ENCODE measurements at places on chromosomes 3 and 15.
A peak's percentile ranks its signal among the peaks of the same experiment; 100 is the strongest.

DNA sequence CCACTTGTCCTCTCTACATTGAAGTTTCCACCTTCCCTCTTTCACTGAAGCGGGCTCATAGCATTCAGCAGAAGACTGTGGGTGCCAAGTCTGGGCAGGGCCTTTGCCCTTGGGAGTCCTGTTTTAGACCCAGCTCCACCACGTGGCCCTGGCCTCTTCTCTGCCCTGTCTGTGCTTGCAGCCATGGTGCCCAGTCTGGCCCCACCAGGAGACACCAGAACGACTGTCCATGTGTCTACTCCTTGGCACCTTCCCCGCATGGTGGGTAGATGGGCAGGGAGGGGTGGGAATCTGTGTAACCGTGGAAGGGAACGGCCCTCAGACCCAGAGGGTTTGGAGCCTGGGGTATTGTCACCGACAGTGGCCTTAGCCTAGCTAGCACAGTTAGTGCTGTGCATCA, 17.9 kb upstream of the EMC3 start:
- DNase-seq: no peak

- no peak for DNase-seq
These were observed 138.1 kb upstream of the RAP2B start for GRCh38 chr3:153023896-153024295.

GRCh38 chr15:85993116-85993515, 86.6 kb upstream of the AGBL1 start:
- no peak for DNase-seq

DNA sequence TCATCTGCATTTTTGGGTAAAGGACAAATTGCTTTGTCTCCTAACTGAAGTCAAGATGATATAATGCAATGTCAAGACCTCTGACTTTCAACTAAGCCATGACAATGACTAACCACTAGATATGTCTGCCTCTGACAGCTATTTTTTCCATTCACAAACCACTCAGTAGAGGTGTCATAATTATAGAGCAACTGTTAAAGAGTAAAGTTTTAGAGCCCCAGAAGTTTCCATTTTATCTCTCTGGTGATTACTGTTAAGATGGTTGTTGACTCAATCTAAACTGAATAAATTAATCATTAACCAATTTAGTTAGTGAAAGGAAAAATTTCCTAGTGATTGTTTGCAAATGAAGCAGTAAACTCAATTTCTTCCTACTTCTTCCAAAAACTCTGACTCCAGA, 779.9 kb downstream of the GRM7 start:
- no peak for DNase-seq

GRCh38 chr15:66006986-66007385, 137.7 kb downstream of the RAB11A start:
- DNase-seq: no peak

DNA sequence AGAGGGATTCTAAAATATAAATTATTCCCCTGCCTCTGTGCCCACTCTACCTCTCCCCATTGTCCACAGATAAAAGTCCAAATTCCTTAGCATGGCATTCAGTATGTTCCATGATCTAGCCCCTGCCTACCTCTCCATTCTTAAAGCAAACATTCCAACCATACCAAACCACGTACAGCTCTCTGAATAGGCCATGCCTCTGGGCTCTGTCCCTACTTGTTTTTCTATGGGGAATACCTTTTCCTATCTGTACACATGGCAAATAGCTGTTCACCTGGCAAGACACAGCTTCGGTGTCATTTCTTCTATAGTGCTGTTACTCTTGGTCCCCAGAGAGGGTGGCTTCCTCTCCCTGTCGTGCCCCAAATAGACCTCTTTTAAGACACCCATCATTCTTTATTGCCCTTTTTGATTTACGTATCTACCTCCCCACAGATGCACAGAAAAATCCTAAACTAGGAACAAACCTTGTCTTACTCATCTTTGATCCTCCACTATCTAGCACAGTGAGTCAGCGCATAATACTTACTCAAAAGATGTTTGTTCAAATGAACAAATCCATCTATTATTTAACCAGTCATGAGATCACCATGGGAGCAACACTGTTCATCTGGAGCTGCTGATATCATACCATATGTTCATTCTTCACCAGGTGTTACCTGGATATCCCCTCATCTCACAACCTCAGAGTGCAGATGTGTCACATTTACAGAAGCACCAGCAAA, 329.8 kb downstream of the THSD4 start:
- DNase-seq: no peak

GRCh38 chr3:157409516-157409915, 27.1 kb upstream of the PTX3 start:
- no peak for DNase-seq

- DNase-seq: no peak
These were observed 439.2 kb downstream of the MCTP2 start for GRCh38 chr15:94670438-94671034.

GRCh38 chr3:9298236-9298635, 48.8 kb upstream of the SRGAP3 start:
- no peak for DNase-seq

DNA sequence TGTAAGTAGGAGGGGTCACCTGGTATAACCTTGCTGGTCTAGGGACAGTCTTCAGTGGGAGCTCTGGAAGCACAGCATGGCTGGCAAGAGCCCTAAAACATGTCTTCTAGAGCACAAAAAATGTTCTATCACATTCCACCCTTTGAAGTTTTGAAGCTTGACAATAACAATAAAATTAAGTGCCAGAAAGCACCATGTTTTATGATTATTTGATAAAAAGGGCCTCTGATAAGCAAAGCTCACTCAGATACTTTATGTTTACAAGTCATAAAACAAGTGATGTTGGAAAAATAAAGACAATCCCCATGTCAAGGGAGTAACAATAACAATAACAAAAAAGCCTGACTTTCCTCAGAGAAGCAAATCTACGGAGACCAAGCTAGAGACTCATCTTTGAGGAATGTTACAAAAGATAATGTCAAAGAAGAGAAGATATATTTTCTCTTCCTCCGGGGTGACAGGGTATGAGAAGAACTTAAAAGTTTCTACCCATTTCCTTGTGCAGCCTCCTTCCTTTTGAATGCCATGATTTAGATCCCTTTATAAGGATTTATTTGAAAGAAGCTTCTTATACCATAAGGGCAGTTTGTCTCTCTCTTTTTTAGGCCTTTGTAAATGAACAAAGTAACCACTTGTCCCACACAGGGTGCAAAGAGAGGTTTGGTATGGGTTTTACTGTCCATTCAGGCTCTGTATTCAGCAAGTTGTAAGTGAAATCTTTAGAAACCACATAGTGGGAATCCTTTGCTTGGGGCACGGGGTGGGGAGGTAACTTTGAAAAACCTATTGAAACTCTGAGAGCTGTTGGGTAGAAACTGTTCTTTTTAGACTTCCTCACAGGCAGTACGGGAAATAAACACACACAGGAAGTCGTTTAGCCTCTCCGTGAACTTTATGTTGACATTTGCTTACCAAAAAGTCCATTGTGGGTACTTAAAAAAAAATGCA, 109.6 kb upstream of the RBMS3 start:
- no peak for DNase-seq

DNA sequence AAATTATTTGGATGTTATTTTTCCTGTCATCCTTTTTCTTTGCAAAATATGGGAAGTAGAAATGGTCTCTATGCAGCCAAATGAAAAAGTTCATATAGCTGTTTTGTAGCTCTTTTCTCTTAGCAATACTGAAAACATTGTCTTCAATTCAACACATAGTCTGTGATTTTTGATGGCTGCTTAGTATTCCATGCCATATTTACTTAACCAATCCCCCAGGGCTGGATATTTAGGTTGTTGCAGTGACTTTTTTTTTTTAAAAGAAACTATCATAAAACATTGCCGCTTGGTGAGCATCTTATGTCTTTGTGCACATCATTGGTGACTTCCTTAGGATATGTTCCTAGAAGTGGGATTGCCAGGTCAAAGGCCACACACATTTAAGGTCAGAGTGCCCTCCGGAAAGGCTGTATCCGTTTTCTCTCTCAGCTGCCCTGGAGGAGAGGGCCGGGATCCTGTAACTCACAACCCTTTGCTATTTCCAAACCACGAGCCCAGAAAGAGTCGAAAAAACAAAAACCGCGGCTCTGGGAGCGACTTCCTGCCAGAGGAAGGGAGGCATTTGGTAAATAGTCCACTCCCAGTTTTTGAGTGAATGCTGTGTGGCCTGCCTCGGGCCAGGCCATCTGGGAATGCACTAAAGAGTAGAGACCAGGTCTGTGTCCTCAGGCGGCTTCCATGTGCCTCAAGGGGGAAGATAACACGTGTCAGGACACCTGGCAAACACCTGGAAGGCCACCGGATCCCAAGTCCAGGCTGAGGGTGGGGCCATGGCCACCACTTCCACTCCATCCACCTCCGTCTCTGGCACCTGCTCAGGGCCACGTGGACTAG, 41.9 kb downstream of the SMAD6 start:
- DNase-seq: no peak

DNA sequence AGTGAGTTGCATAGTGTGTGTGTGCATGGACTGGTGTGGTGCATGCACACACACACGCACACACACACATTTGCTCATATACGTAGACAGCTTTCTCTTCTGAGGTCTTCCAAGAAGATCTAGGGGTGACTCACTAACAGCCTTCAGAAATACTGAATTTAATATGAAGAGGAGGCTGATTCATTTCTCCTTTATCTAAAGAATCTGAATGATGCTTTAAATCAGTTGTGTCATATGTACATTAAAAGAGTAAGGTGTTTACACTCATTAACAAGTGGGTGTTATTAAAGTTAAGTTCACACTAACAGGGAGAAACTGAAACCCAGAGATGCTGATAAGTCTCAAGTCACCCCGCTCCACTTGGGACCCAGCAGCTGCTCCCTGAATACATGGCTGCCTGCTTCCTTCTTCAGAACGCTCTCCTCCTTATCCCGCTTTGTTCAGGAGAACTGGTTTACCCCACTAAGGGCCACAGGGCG, 22.0 kb downstream of the TMPRSS7 start:
- DNase-seq: peak; percentile 33

- DNase-seq: peak; percentile 90
These were observed 54.8 kb upstream of the SPESP1 start for GRCh38 chr15:68875377-68876116.

DNA sequence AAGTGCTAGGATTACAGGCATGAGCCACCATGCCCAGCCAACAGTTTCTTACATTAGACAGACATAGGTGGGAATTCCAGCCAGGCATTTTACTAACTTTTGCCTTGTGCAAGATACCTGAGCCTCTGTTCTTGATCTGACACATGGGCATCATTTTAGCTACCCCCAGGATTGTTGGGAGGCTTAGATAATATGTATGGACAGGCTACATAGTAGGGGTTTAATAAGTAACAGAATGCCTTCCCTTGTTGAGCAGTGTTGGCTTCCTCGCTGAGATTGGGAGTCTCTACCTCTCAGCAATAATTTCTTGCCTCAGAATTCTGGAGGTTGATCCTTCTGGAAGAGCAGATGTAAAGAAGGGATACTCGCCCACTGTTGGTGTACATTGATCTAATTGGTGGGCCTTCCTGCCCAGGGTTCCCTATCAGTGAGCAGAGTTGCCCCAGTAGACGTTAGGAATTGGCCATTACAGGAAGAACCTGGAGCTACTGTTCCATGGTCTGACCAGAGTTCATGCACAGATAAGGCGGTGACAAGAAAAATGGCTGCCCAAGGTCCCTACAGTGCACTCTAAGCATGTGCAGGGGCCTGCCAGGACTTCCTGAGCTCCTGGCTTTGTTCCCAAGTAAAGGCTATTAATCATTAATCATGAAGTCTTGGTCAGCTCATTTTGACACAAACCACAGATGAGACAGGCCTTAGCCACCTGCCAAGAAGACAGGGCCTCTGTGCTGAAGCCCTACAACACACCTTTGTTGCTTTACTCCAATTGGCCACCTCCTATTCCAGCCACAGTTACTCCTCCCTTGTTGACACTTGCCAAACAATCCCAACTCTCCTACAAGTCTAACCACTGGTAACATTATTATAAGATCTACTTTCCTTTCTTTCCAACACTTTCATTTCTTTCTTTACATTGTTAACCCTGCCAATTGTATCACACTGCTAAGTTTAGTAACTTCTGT, 5.0 kb upstream of the IL17RE start:
- no peak for DNase-seq

DNA sequence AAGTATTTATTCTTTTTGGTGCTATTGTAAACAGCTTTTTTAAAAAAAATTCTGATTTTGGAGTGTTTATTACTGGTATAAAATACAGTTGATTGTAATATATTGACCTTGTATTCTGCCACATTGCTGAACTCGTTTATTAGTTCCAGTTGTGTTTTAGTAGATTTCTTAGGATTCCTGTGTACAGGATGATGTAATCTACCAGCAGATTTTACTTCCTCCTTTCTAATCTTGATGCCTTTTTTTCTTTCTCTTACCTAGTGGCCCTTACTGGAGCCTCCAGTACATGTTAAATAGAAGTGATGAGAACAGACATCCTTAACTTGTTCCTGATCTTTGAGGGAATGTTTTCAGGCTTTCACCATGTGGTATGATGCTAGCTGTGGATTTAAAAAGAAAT, 70.4 kb upstream of the KY start:
- DNase-seq: no peak

DNA sequence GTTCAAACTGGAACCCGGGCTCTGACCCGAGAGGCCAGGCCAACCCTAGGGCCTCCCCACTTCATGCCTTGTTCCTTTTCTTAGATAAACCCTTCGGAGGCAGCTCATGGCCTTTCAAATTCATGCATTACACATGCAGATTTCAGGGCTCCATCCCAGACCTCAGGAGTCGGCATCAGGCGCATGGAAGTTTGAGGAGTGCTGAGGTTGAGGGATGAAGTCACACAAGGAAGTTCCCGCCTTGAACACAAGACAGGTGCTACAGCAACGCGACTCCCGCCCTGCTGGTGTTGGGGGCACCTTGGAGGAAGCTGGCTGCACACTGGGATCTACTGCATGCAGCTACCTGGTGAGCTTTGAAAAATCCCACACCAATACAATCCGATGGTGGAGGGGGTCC, 245.2 kb upstream of the LYSMD4 start:
- DNase-seq: no peak

DNA sequence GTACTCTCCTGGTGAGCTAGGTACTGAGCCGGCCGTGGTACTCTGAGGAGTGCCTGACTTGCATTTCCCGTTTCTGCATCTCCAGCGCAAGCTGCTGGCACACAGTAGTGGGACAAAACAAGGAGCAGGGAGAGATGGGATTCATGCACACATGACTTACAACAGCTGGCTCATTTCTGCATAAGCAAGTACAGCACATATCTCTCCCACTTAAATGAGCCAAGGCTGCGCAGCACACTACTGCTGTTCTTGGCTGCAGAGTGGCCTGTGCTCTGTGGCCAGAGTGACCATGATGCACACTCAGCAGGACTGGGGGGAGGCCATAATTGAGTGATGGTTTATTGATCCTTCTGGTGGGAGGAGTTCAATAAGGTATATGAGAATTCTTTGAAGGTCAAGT, 59.2 kb upstream of the ABHD17C start:
- DNase-seq: no peak

GRCh38 chr3:171511450-171511849, 51.2 kb upstream of the TNIK start:
- no peak for DNase-seq

GRCh38 chr3:155032918-155033317, 47.2 kb upstream of the MME start:
- DNase-seq: no peak

- no peak for DNase-seq
These were observed 17.4 kb downstream of the ATP11B start for GRCh38 chr3:182810574-182811268.

GRCh38 chr3:111954228-111954990, 24.4 kb upstream of the ABHD10 start:
- DNase-seq: no peak

GRCh38 chr3:95134693-95135413, 1072.0 kb downstream of the NSUN3 start:
- no peak for DNase-seq

- DNase-seq: no peak
These were observed 22.4 kb downstream of the PTH1R start for GRCh38 chr3:46900007-46900292.

- no peak for DNase-seq
These were observed 186.0 kb downstream of the TNIK start for GRCh38 chr3:171274222-171274621.

Measured in activated naive CD4-positive, alpha-beta T cell treated with Interleukin-2 at 50 U/mL for 16 hours (primary cell).